ENCODE measurements at places on chromosomes 3 and 15.

- peak; percentile 17 for DNase-seq
Measured at GRCh38 chr15:67548862-67549651, 6.6 kb downstream of the MAP2K5 start.

- DNase-seq: peak; percentile 69
Measured at GRCh38 chr15:70324001-70324974, 226.6 kb upstream of the TLE3 start.

- DNase-seq: no peak
Measured at GRCh38 chr3:9681723-9682081, 21.9 kb upstream of the CPNE9 start.

DNA sequence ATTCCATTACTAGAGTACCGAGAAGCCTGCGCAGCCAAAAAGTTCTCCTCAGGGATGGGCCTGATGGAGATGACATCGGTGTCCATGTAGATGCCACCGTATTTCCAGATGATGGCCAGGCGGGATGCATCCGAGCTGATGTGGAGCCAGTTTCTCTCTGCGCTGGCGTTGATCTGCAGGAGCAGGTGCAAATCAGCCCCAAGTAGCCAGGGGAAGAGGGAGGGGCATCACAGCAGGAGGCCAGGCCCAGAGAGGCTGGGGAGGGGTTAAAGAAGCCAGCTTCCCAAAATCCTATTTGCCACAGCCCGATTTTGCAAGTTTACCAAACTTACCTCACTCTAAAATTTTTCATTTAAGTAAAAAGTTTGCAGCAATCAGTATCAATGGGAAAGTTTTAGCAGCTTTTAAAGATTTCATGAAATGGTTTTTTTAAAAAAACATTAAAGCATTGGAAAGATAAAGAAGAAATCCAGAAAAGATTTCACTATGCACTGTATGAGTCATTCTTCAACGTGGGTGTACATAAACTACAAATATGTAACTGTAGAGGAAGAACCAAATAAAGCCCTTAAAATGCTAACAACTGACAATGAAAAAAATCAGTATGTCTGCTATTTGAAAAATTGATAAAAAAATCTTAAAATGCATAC lies 7.4 kb downstream of the A4GNT start:
- peak; percentile 74 for DNase-seq

GRCh38 chr3:132006605-132007204 lies 28.1 kb downstream of the CPNE4 start:
- DNase-seq: peak; percentile 43

GRCh38 chr15:100114571-100114970 lies 227.2 kb downstream of the ADAMTS17 start:
- no peak for DNase-seq
